ENCODE measurements at places on chromosomes 4 and X.

GRCh38 chrX:134167591-134168203 lies 69.3 kb upstream of the CCDC160 start:
- no peak for DNase-seq

- DNase-seq = no peak
Measured at GRCh38 chrX:37781814-37782213, 2.0 kb downstream of the CYBB start.

GRCh38 chr4:56434599-56435139 lies 746 bp downstream of the PPAT start:
- peak; percentile 51 for DNase-seq

- no peak for DNase-seq
Measured at GRCh38 chr4:145830699-145831098, 107.9 kb downstream of the ZNF827 start.

DNA sequence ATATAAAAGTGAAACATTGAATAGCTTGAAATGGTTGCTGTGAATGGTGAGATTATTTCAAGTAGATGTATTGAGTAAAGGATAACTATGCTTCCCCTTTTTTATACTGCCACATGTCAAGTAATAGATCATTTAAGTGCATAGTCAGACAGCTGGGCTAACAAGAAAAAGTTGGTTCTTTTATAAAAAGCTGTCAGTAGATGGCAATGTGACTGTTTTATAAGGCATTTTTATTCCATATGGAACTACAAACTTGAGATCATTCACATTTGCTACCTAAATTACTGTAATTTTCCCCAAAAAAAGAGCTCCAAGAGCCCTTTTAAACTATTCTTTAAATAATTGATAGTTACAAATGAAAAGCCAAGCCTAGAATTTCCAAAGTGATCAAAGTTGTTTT lies 831.0 kb downstream of the C4orf33 start:
- peak; percentile 35 for DNase-seq
